Thoracic aorta endothelial cell (primary cell): ENCODE measurements at places on chromosomes 3 and 15. TPM values are rescaled to one million over a fixed set of nuclear protein-coding genes. Genes with fewer than 3 reads are reported as not detected.

Gene ROBO2
- under 0.01 TPM in 1 of 2 replicates, not detected in the other for total RNA-seq

Gene EFHB
- 0.27 TPM in 1 of 2 replicates, not detected in the other for total RNA-seq

Gene SERPINI2
- not detected in 2 replicates for total RNA-seq

Gene THSD4
- 19.3 and 26.1 TPM in 2 replicates for total RNA-seq

Gene MINAR1
- 1.1 and 1.4 TPM in 2 replicates for total RNA-seq

Gene SNURF
- 11.4 and 13.3 TPM in 2 replicates for total RNA-seq

Gene EHHADH
- total RNA-seq, result 4.4 and 4.7 TPM in 2 replicates

Gene GP9
- not detected in 2 replicates for total RNA-seq

Gene TPRG1
- total RNA-seq, result 0.13 TPM in 1 of 2 replicates, not detected in the other

Gene DALRD3
- total RNA-seq, result 31.0 and 35.0 TPM in 2 replicates

Gene CILP
- total RNA-seq, result not detected in 2 replicates

Gene PLA1A
- 0.13 and 0.22 TPM in 2 replicates for total RNA-seq

Gene CCDC9B
- 25.6 and 32.7 TPM in 2 replicates for total RNA-seq

Gene RARB
- total RNA-seq, result 17.6 and 25.6 TPM in 2 replicates

Gene HESX1
- total RNA-seq, result 0.40 and 0.43 TPM in 2 replicates

Gene C2CD4B
- 8.2 and 21.7 TPM in 2 replicates for total RNA-seq

Gene PATL2
- 0.13 and 0.22 TPM in 2 replicates for total RNA-seq

Gene CACNA1D
- total RNA-seq, result under 0.01 TPM in 1 of 2 replicates, not detected in the other

Gene GOLGA6D
- under 0.01 TPM in 1 of 2 replicates, not detected in the other for total RNA-seq

Gene C3orf22
- not detected in 2 replicates for total RNA-seq

Gene SLC12A1
- total RNA-seq, result not detected in 2 replicates

Gene NPAP1
- total RNA-seq, result not detected in 2 replicates

Gene SAMD7
- not detected in 2 replicates for total RNA-seq

Gene ATP13A5
- total RNA-seq, result not detected in 2 replicates

Gene NR1I2
- total RNA-seq, result not detected in 2 replicates

Gene CFAP92
- 0.07 TPM in 1 of 2 replicates, not detected in the other for total RNA-seq

Gene CSTA
- not detected in 2 replicates for total RNA-seq

Gene ZNF197
- total RNA-seq, result 10.0 and 10.8 TPM in 2 replicates

Gene OR5H2
- total RNA-seq, result not detected in 2 replicates

Gene PTH1R
- total RNA-seq, result 0.36 TPM in 1 of 2 replicates, not detected in the other

Gene A4GNT
- not detected in 2 replicates for total RNA-seq

Gene CACNA2D3
- under 0.01 TPM in 1 of 2 replicates, not detected in the other for total RNA-seq

Gene SERPINI1
- total RNA-seq, result 0.27 and 1.5 TPM in 2 replicates

Gene RTP4
- 0.22 TPM in 1 of 2 replicates, not detected in the other for total RNA-seq

Gene IGDCC3
- not detected in 2 replicates for total RNA-seq

Gene EEF1AKMT4
- 3.2 and 3.3 TPM in 2 replicates for total RNA-seq

Gene ARNT2
- total RNA-seq, result 0.27 and 0.93 TPM in 2 replicates

Gene LOXL1
- total RNA-seq, result 1.5 and 4.4 TPM in 2 replicates

Gene MEX3B
- total RNA-seq, result 7.3 and 10.9 TPM in 2 replicates

Gene IL5RA
- total RNA-seq, result not detected in 2 replicates

Gene NMNAT3
- total RNA-seq, result 0.27 and 0.86 TPM in 2 replicates

Gene ERC2
- total RNA-seq, result 2.8 and 3.2 TPM in 2 replicates

Gene PLSCR2
- total RNA-seq, result not detected in 2 replicates

Gene TFG
- 136 and 153 TPM in 2 replicates for total RNA-seq

Gene SLC51B
- not detected in 2 replicates for total RNA-seq

Gene CCDC39
- total RNA-seq, result 0.14 TPM in 1 of 2 replicates, not detected in the other

Gene DUOXA2
- not detected in 2 replicates for total RNA-seq

Gene SLC9A9
- 3.7 and 5.6 TPM in 2 replicates for total RNA-seq
